SJSA1 (cell line): ENCODE measurements at places on chromosomes 3 and 15. TPM values are rescaled to one million over a fixed set of nuclear protein-coding genes. Genes with fewer than 3 reads are reported as not detected.

Gene HYAL3
- 1.6 and 3.1 TPM in 2 replicates for total RNA-seq

Gene TMC3
- 0.03 TPM in 1 of 2 replicates, not detected in the other for total RNA-seq

- DNase-seq, result no peak
Observed at GRCh38 chr15:41494190-41494921, 682 bp downstream of the ITPKA start.

GRCh38 chr3:126113733-126114442 is 30.0 kb upstream of the SLC41A3 start:
- no peak for DNase-seq

DNA sequence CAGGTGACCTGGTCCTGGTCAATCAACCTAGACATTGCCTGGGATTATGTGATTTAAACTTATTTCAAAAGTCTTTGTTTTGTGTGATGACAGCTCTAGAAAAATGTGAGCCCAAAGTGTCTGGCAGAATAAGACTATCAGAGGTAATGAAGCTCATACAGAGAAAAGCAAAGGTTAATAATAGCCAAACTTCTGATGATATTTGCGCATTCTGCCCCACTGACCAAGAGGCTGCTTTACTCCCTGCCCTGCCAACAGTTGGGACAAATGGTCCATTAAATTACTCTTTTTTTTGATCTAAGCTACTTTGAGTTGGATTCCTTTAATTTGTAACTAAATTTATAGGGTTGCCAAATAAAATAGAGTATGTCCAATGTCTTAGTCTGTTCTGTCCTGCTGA is 911.2 kb downstream of the MCTP2 start:
- DNase-seq, result no peak
